ENCODE measurements at places on chromosomes 11 and 22. TPM values are rescaled to one million over a fixed set of nuclear protein-coding genes. Genes with fewer than 3 reads are reported as not detected.

- no peak overlapping the region for H3K4me3 ChIP-seq
- H3K4me1 ChIP-seq, result no peaks in the 10 kb centered on the region
- no peak overlapping the region for H3K27ac ChIP-seq
- no peaks in the 10 kb centered on the region for H3K36me3 ChIP-seq
- no peak for DNase-seq
- H3K27me3 ChIP-seq, result peaks cover 10% of the 10 kb centered on the region
These were observed 1.4 kb upstream of the CSF2RB start for GRCh38 chr22:36911887-36912661.

DNA sequence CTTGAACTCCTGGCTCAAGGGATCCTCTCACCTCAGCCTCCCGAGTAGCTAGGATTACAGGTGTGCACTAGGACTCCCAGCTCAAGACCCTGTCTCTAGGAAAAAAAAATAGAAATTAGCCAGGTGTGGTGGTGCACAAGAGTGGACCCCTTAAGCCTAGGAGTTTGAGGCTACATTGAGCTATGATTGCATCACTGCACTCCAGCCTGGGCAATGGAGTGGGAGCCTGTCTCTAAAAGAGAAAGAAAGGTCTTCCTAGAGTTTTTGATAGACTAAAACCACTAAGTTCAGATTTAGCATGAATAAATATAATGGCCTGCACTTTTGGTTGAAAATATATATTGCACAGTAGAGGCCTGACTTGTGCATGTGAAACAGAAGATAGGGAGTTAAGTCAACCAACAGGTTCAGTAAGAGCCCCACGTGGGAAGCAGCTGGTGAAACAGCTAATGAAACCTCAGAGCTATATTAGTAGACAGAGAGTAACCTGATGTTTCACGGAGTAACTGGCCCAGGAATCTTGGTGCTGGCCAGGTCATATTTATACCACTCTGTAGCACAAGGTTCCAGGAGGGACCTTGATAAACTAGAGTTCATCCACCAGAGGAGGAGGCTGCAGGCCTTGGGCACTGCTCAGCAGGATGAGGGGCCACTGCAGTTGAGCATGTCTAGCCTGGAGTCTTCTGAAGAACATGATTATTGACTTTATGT lies 4.6 kb upstream of the MICAL3 start:
- H3K36me3 ChIP-seq, result no peaks in the 10 kb centered on the region
- DNase-seq, result no peak
- H3K27me3 ChIP-seq, result no peaks in the 10 kb centered on the region
- no peak overlapping the region for H3K4me3 ChIP-seq

PARVG gene
- 0.05 TPM for polyA plus RNA-seq

OR56A3 gene
- not detected for polyA plus RNA-seq

MUC2 gene
- polyA plus RNA-seq, result not detected
